Renal pelvis (tissue), 12 donors: ENCODE measurements at places on chromosomes 5 and 9. TPM values are rescaled to one million over a fixed set of nuclear protein-coding genes. Genes with fewer than 3 reads are reported as not detected.

HDHD3 gene
- polyA plus RNA-seq = 39.1 TPM

- no peak for DNase-seq
Observed at GRCh38 chr5:95401626-95402025, 10.5 kb downstream of the FAM81B start.

DNA sequence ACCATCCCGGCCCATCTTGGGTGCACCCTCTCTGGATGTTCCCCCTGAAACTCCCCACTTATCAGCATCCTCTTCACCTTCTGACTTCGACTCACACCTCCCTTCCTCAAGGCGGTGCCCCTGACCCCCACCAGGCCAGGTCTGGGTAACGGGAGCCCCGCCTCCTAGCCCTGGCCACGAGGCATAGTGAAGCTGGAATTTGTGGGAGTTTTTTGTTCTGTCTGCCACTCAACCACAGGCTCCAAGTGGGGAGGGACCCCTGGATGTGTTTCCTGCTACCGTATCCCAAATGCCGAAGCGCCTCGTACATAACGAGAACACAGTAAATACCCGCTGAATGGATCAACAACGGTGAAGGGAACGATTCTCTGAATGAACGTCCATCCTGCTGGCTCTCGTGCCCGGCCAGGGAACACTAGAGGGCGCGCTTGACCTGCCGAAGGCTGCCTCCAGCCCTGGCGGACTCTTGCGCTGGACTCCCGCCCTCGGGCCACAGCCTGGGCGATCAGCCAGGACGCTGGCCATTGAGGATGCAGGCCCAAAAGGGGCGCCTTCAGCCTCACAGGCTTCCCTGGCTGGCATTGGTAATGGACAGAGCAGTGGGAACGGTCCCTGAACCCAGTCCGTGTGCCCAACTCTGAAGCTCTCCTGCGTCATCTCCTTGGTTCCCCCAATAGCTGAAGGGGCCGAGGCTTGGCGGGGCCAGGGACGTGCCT lies 47.3 kb upstream of the PHYKPL start:
- DNase-seq = peak; percentile 78

GRCh38 chr5:107619781-107620180 lies 51.0 kb downstream of the EFNA5 start:
- DNase-seq = no peak

MVB12B gene
- 18.9 TPM for polyA plus RNA-seq
